ENCODE measurements at places on chromosomes 7 and 10.

DNA sequence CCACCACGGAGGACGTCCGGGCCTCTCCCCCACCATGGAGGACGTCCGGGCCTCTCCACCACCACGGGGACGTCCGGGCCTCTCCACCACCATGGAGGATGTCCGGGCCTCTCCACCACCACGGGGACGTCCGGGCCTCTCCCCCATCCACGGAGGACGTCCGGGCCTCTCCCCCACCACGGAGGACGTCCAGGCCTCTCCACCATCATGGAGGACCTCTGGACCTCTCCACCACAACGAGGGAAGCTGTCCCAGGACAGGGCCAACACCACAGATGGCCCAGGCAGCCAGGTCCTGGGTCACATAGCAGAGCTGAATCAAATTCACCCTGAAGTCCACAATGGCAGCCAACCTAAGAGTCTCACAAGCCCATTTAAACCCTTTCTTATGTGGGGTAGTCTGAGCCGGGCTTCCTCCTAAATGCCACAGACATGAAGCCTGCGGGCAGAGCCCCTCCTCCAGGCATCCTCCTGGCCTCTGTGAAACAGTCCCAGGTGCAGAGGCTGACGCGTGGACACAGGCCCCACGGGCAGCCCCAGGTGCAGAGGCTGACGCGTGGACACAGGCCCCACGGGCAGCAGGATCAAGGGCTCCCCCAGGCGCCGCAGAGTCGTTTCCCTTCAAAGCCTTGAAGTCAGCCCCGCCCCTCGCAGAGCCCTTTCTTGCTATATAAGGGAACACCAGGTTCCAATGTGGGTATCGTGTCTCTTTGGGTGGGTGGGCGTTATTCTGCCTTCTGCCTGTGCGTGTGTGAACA lies 47.0 kb downstream of the FOXL3 start:
- no peak for DNase-seq
- H3K27me3 ChIP-seq: no peaks in the 10 kb centered on the region
- H3K36me3 ChIP-seq: no peaks in the 10 kb centered on the region
- no peaks in the 10 kb centered on the region for H3K4me1 ChIP-seq
- H3K27ac ChIP-seq: no peak overlapping the region

- no peaks in the 10 kb centered on the region for H3K36me3 ChIP-seq
- H3K27me3 ChIP-seq: no peaks in the 10 kb centered on the region
- H3K4me3 ChIP-seq: no peak overlapping the region
- H3K27ac ChIP-seq: no peak overlapping the region
Measured at GRCh38 chr7:140881507-140882228, 43.1 kb downstream of the BRAF start.

- no peaks in the 10 kb centered on the region for H3K36me3 ChIP-seq
- no peak overlapping the region for H3K4me3 ChIP-seq
- H3K27me3 ChIP-seq: no peaks in the 10 kb centered on the region
- no peak overlapping the region for H3K27ac ChIP-seq
- DNase-seq: no peak
Measured at GRCh38 chr10:3186368-3186767, 13.8 kb upstream of the PITRM1 start.

DNA sequence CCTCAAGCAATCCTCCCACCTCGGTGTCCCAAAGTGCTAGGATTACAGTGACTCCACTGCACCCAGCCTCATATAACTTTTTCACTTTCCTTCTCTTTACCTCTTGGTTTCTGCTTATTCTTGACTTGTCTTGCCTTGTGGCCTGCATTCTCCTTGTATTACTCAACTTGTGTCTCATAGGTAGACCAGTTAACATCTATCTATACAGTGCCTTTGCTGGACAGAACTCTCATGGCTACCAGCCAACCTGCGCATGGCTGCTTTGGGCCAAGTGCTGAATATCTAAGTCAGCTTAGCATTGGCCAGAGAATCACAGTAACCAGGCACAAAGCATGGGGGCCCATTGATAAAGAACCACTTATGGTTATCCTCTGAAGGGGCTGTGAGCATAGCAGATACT lies 42.6 kb upstream of the ZNRF2 start:
- no peak overlapping the region for H3K27ac ChIP-seq
- no peaks in the 10 kb centered on the region for H3K36me3 ChIP-seq
- H3K4me1 ChIP-seq: no peaks in the 10 kb centered on the region
- H3K27me3 ChIP-seq: no peaks in the 10 kb centered on the region
- no peak overlapping the region for H3K4me3 ChIP-seq

- no peaks in the 10 kb centered on the region for H3K27me3 ChIP-seq
- no peaks in the 10 kb centered on the region for H3K36me3 ChIP-seq
- no peak overlapping the region for H3K4me3 ChIP-seq
- H3K27ac ChIP-seq: no peak overlapping the region
- H3K4me1 ChIP-seq: no peaks in the 10 kb centered on the region
- no peak for DNase-seq
Measured at GRCh38 chr10:14491811-14492210, 161.1 kb upstream of the FRMD4A start.

DNA sequence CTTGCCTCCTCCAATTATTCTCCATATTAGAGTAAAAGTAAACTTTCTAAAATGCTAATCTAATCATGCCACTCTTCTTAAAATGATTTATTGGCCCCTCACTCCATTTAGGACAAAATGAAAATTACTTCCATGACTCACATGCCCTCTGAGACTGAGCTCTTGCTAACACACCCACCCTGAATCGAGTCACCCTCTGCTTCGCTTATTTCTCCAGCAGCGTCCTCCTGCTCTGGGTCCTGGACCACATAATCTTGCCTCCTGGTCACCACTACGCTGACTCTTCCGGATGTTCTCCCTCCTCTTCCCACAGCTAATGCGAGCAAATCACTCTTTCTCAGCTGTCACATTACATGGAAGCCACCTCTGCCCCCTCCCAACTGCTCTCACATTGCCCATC lies 384.0 kb upstream of the FZD8 start:
- H3K27me3 ChIP-seq: no peaks in the 10 kb centered on the region
- no peak overlapping the region for H3K27ac ChIP-seq
- no peaks in the 10 kb centered on the region for H3K4me1 ChIP-seq
- H3K36me3 ChIP-seq: no peaks in the 10 kb centered on the region
- DNase-seq: no peak

DNA sequence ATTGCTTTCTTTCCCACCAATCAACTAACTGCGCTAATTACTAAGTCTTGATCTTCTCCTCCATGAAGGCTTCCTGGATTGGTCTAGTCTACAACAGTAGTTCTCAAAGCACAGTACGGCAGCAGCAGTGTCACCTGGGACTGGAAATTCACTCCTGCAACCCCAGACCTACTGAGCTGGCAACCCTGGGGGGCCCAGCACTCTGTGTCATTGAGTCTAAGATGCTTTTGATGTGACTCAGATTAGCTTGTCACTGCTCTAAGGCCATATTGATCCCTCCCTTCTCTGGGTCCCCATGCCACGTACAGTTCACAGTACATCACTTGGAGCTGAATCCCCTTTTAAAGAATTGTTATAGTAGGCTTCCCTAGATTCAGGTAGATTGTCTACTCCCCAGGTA lies 65.7 kb upstream of the KMT2C start:
- no peak overlapping the region for H3K4me3 ChIP-seq
- DNase-seq: peak; percentile 17
- no peaks in the 10 kb centered on the region for H3K36me3 ChIP-seq
- H3K27ac ChIP-seq: no peak overlapping the region
- H3K27me3 ChIP-seq: no peaks in the 10 kb centered on the region
- peaks cover 3% of the 10 kb centered on the region for H3K4me1 ChIP-seq

DNA sequence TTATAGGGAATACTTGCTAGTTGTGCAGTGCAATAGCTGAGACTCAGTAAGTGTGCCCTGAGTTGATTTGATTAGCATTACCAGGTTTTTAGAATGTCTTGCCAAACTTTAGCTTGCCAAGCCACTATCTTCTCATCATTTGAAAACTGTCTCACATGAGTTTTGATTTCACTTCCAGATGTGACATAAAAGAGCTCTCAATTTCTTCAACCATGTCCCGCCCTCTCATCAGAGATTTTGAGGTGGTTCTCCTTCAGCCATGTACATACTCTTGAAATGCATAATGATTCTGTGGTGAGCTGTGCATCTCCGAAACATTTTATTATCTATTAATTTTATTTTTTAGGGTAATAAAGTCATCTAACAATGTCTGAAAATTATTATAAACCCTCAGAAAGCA lies 215.0 kb upstream of the SEMA3E start:
- H3K27ac ChIP-seq: no peak overlapping the region
- no peaks in the 10 kb centered on the region for H3K36me3 ChIP-seq
- DNase-seq: no peak
- H3K4me1 ChIP-seq: no peaks in the 10 kb centered on the region
- no peak overlapping the region for H3K4me3 ChIP-seq

DNA sequence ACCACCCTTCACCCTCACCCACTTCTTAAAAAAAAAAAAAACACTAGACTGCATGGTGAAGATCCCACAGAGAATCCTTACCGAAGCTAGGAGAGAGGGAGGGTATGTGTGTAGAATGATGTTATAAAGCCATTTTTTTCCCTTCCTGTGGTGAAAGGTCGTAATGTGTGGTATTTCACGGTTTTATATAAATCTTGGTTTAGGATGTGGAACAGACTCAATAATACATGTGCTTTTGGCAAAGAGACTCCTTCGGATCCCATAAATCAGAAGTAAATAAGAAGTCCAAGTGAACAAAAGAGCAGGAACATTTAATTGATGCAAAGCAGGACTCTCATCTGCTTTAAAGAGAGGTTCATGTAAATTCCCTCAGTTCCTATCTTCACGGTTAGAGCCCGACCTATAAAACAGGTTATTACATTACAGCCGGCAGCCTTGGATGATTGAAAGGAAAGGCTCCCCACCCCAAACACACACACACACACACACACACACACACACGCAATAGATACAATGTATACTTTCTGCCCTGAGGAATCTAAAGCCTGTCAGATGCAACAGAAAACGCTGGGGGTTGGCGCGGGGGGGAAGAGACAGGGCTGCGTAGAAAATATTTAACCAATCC lies 8.8 kb downstream of the DLX5 start:
- H3K4me3 ChIP-seq: no peak overlapping the region
- no peak for DNase-seq
- no peak overlapping the region for H3K27ac ChIP-seq
- no peaks in the 10 kb centered on the region for H3K36me3 ChIP-seq

- no peaks in the 10 kb centered on the region for H3K27me3 ChIP-seq
- no peak overlapping the region for H3K4me3 ChIP-seq
- no peak for DNase-seq
- no peak overlapping the region for H3K27ac ChIP-seq
Measured at GRCh38 chr7:25686493-25686892, 458.2 kb upstream of the NPVF start.

DNA sequence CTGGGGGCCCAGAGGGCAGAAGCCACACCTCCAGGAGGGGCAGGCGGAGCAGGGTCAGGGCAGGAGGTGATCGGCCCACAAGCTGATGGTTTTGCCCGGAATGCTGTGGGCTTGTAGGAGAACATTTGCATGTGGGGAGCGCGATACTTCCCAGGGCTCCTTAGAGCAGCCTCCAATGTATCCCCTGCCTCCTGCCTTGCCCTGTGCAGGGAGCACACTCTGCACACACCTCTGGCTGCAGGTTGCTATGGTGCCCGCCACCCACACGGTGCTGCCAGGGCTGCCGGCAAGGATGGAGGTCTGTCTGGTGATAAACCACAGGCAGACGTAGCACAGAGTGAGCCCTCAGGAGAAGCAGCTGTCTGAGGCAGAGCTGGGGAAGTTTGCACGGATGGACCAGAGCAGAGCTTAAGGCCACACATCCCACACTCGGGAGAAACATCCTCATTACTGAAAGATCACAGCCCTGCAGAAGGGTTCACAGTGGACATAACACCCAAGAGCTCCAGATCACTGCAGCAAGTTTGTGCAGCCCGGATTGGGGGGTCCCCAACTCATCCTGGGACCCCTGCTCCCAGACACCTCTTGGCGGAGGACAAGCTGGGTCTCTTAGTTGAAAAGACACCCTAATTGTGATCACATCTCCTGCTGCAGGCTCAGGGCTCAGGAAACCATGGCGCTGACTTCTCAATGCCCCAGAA lies 41.8 kb downstream of the VIPR2 start:
- peaks cover 15% of the 10 kb centered on the region for H3K4me1 ChIP-seq
- no peak overlapping the region for H3K27ac ChIP-seq
- H3K36me3 ChIP-seq: no peaks in the 10 kb centered on the region

DNA sequence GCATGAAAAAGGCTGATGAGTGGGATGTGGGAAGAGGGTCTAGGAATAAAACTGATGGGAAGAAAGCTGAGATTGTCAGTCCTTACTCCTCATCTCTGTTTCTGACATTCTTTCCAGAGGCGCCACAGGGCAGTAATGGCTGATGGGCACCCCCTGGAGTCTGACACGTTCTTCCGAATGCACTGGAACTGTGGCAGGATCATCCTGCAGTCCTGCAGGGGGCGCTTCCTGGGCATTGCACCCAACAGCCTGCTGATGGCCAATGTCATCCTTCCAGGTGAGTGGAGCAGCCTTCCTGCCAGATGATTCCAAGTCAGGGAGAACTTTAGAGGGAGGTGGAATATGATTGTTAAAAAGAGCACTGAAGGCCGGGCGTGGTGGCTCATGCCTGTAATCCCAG lies 4.8 kb downstream of the FSCN3 start:
- H3K4me3 ChIP-seq: no peak overlapping the region
- DNase-seq: peak; percentile 88
- H3K27ac ChIP-seq: no peak overlapping the region
- H3K4me1 ChIP-seq: no peaks in the 10 kb centered on the region

- H3K4me1 ChIP-seq: peaks cover 3% of the 10 kb centered on the region
- H3K36me3 ChIP-seq: no peaks in the 10 kb centered on the region
- H3K27ac ChIP-seq: no peak overlapping the region
- H3K27me3 ChIP-seq: no peaks in the 10 kb centered on the region
Measured at GRCh38 chr10:77188521-77188920, 449.1 kb downstream of the KCNMA1 start.

DNA sequence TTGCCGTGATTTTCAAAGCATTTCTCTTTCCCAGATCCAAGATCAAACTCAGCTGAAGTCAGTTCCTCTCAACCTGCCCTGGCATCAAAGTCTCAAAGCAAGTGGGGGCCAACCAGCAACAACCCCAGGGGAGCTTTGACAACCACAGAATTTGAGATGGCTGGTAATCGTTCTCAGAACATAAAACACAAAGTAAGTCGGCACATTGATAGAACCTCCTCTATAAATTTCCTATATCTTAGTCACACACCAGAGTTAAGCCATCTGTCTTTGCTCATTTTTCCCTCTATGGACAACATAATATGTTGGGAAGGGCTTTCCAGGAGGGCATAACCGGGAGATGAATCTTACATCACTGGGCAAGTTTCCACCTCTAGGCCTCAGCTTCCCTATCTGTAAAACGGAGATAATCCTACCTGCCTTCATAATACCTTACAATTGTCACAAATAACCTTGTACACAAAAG lies 1.2 kb upstream of the DNAJC9 start:
- H3K36me3 ChIP-seq: peaks cover 2% of the 10 kb centered on the region
- peaks cover 4% of the 10 kb centered on the region for H3K4me1 ChIP-seq
- DNase-seq: no peak
- H3K4me3 ChIP-seq: no peak overlapping the region
- no peak overlapping the region for H3K27ac ChIP-seq
- no peaks in the 10 kb centered on the region for H3K27me3 ChIP-seq

GRCh38 chr7:79216236-79216635 lies 237.2 kb downstream of the MAGI2 start:
- H3K4me1 ChIP-seq: no peaks in the 10 kb centered on the region
- no peaks in the 10 kb centered on the region for H3K27me3 ChIP-seq
- no peak overlapping the region for H3K4me3 ChIP-seq
- H3K36me3 ChIP-seq: no peaks in the 10 kb centered on the region
